Activated CD8-positive, alpha-beta memory T cell treated with anti-CD3 and anti-CD28 coated beads, Interleukin-2, amount 10 ng/mL, durations not matched to agents 7 days and 5 days (primary cell): ENCODE measurements at places on chromosomes 7 and 10.

- DNase-seq, result no peak
Measured at GRCh38 chr7:141157138-141157765, 83.4 kb downstream of the TMEM178B start.

- DNase-seq, result no peak
Measured at GRCh38 chr7:101990811-101991418, 173.5 kb downstream of the CUX1 start.

DNA sequence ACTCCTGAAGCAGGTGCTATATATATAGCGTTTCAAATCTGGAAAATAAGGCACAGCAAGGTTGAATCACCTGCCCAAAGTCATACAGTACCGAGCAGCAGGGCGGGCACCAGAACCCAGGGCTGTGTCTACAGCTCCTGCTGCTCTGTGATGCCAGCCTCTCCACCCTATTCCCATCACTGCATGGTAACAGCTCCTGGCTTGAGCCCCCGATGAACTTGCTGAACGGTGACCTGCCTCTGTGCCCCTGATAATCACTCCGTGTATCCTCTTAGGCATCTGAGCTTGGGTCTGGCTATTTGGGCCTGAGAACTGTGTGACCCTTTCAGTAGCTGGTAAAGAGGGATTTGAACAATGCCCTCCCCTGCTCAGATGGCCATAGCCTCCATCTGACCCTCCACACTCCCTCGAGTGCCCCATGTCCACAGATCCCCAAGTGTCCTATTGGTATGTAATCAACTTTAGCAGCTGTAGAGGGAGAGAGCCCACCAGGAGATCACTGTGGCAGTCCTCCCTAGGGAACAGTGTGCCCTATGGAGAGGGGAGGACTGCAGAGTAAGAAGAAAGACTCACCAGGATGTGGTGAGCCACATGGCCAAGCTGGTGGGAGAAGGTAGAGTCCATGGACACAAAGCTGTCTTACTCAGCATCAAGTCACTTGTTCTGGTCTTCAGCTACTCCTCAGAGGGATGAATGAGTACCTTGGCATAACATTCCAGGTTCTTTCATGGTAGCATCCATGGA is 1.1 kb upstream of the ARHGAP22 start:
- peak; percentile 34 for DNase-seq

- peak; percentile 79 for DNase-seq
Measured at GRCh38 chr10:110009736-110010475, 2.1 kb downstream of the ADD3 start.

DNA sequence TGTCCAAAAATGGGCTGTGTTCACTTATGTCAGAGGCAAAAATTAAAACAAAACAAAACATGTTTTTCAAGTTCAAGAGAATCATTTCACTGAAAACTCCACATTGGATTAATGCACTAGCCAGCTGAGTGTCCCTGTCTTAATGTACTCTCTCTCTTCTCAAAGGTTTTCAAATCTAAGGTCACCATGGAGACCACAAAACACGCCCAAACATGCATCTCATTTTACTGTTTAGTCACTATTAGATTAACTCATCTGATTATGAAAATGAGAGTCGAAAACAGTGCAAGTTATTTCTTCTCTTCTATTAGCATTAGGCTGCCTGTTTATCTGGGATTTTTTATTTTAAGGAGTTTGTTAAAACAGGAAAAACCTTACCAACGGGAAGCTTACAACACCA is 70.8 kb upstream of the ASAH2 start:
- DNase-seq, result no peak

- no peak for DNase-seq
Measured at GRCh38 chr7:5692112-5692844, 89.2 kb downstream of the RNF216 start.

DNA sequence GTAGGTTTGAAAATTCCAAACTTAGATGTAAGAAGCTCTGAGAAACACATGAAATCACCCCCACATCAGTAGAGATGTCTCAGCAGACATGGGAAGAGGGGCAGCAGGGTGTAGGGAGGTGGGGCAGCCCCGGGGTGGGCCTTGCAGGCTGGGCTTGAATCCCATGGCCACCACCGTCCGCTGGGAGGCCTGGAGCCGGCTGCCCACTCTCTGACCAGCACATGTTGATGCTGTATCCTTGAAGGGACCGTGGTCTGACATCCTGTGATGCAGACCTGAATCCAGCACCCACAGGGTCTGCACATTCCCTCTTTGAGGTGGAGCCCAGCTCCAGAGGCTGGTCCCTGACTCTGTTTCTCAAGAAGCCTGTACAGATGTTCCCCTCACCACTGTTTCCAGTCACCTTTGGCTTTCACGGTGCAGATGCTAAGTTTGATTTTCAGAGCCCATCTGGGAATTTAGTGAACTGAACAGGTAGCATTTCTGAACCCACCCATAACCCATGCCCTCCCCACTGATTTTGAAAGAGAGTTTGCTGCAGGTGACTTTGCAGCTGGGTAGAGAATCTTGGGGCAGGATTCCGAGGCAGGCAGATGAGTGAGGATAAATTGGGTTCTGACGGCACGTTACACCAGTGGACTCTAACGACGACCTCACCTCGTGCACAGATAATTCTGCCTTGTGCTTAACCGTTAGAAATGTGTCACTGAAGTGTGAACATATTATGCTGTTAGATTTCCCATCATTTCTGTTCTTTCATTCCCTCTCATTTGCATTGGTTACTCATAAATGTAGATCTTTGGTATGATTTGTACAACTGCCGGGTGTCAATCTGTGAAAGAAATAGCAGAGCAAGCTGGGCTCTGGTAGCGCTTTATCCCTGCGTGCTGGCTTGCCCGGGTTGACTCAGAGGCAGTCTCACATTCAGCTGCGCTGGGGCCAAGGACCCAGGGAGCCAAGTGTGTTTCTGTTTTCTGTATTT is 45.7 kb downstream of the IKZF1 start:
- peak; percentile 92 for DNase-seq

DNA sequence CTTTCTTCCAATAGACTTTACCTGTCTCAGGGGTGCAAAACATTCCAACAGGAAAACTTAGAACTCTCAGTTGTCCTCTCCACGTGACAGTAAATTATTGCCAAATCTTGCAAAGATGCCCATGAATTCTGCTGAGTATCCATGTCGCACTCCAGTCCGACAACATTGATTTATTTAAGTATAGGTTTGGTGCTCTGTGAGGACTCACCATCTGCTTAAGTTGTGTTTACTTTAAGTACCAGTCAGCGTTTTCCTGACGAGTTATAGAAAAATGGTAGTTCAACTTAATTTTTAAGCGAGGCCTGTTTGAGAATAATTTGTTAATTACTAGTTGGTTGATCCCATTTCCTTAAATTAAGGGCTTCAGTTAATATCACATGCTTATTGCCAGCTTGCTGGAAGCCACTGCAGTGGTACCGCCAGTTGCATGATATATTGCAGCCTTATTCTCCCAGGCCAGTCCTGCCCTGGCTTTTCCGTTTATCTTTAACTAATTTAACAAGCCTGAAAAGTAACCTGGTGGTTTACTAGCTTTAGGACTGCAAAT is 27.8 kb downstream of the CREB5 start:
- no peak for DNase-seq

- DNase-seq, result no peak
Measured at GRCh38 chr7:107230334-107230733, 61.5 kb downstream of the HBP1 start.

- no peak for DNase-seq
Measured at GRCh38 chr7:148211740-148212151, 378.8 kb upstream of the C7orf33 start.

DNA sequence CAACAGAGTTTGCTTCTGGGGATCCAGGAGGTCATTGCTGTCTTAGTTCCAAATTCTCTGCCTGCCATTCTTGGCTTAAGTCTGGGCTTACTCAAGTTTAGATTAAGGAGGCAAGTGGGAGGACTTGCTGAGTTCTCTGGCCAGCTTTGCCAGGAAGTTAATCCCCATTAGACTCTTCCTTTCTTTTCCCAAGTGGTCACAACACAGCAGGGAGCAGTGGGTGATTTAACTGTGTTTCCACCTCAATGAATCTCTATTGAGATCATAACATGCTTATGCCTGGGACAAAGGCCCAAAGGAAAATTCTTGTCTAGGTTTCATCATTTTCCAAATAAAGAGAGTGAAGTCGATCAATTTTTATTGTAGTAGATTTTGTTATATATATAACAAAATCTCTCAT is 1159.6 kb downstream of the SORCS3 start:
- DNase-seq, result no peak

GRCh38 chr10:76428551-76429367 is 997.3 kb downstream of the LRMDA start:
- DNase-seq, result no peak

GRCh38 chr7:55288070-55288824 is 76.9 kb upstream of the LANCL2 start:
- no peak for DNase-seq

- no peak for DNase-seq
Measured at GRCh38 chr7:153004341-153004740, 244.8 kb downstream of the ACTR3B start.

GRCh38 chr7:149801816-149802215 is 28.4 kb upstream of the ZNF467 start:
- DNase-seq, result no peak

- DNase-seq, result no peak
Measured at GRCh38 chr7:620056-620455, 100.4 kb upstream of the PDGFA start.

- DNase-seq, result peak; percentile 55
Measured at GRCh38 chr10:59905066-59905730, 1.2 kb downstream of the CCDC6 start.

- no peak for DNase-seq
Measured at GRCh38 chr7:157506268-157506667, 169.5 kb downstream of the DNAJB6 start.

DNA sequence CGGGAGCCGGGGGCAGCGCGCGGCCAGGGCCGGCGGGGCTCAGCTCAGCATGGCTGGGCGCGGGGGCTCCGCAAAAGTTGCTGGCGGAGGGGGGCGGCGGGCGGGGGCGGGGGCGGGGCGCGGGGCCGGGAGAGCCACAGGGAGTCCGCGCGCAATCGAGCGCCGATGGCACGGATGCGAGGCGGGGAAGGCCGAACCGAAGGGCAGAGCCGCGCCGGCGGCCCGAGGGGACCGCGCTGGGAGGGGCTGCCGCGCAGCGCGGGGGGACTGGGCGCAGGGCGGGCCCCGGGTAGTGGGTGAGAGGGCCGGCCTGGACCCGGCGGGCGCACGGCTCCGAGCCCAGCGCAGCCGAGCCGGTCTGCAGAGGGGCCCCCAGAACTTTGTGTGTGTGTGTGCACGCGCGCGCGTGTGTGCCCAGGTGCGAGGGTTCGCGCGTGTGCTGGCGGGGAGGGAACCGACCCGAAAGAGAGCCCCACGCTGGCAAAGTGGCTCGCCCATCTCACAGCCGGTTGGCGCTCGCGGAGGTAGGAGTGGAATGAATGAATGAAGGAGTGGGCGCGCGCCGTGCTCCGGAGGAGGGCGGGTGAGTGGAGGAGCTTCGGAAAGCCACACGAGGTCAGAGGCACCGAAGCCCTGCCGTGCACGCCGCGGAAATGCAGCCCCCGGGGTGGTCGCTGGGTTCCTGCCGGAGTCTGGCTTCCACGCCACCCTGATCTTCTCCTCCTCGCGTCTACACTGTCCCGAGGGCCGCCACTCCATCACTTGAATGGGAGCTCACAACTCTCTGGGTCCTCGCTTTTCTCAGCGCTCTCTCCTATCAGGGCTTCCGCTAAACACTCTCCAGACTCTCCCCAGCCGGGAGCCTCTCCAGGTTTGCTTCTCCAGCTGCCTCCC is at the start of gene HIPK2:
Gene HIPK2, minus strand, starts transcription at position 51 of the 894 bp plus-strand sequence. CDS start 375 bp downstream, outside the sequence.
- DNase-seq, result peak; percentile 81

DNA sequence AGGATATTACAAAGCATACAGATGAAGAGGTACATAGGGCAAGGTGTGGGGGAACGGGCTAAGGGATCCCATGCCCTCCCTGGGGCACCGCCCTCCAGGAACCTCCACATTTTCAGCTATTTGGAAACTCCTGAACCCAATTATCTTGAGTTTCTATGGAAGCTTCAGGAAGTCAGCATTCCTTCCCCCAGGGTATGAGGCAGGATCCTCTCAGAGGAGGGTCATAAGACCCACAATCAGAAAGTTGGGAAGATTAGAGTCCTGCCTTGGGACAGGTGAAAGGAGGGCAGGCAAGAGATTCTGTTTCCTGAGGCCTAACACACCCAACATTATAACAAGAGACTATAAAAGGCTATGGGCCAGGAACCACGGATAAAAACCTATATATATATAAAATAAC is 98.0 kb downstream of the RALA start:
- DNase-seq, result no peak

DNA sequence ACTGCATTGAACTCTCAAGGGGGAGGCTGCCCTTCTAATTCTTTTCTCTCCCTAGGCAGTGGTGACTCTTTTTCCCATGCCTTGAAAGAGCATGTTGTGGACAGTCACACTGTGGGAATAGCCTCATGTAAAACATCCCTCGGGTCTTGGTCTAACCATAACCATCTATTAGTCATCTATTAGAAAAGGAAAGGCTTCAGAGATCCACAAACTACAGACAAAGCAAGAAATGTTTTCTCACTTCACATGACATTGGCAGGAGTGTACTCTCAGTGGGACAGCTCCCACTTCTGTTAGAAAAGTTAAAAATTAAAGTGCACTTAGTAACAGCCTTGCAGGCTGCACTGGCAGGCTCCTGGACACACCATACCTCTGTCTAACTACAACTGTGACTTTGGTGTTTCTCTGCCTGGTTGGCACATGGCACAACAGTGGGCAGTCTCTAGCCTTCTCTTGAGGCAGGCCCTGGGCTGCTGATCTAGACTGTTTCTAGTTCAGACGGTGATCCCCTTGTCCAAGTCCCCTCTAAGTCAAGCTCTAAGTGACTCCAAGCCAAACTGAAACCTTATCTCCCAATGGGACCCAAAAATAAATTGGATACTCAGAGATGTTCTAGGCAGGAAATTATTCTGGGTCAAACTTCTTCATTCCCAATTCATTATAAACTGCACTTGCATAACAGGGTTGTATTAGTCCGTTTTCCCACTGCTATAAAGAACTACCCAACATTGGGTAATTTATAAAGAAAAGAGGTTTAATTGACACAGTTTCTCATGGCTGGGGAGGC is 57.9 kb upstream of the ITGB1 start:
- DNase-seq, result no peak

DNA sequence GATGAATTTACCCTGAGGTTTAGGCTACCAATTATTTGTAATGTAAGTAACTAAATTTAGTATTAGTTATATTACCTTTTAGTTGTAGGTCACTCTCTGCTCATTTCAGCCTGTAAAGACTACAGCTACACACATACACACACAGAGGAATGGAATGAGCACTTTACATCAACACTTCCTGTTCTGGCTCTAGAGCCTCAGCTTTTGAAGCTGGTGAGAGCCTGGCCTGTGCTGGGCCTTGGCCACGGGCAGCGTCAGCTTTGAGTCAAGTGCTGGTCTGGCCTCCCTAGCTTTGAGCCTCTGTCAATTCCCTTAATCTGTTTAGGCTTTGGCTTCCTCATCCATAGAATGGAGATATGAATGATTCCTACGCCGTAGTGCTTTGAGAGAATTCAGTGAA is 141.7 kb downstream of the EGFR start:
- no peak for DNase-seq

DNA sequence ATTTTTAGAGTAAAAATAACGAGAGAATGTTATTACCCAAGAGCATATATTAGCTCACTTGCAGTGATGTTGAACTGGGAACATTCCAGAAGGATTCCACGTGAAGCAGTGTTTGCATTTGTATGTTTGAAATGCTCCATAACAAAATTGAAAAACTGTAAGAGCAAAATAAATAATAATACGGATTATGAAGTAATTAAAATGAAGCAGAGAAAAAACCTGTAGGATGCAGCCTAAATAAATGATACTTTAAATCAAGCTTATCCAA is 203.3 kb downstream of the BAMBI start:
- no peak for DNase-seq
